ENCODE measurements at places on chromosomes 6 and 20. TPM values are rescaled to one million over a fixed set of nuclear protein-coding genes. Genes with fewer than 3 reads are reported as not detected.

Gene SPEF1
- 2.0 TPM for total RNA-seq

Gene RAMACL
- total RNA-seq = not detected

Gene RNASET2
- total RNA-seq = 16.1 TPM

Gene FKBP1C
- total RNA-seq = 2.0 TPM

Gene LPIN3
- total RNA-seq = 7.5 TPM

Gene ZFP64
- 20.0 TPM for total RNA-seq

Gene DLL1
- 0.23 TPM for total RNA-seq

Gene FANCE
- total RNA-seq = 3.1 TPM

Gene FABP7
- not detected for total RNA-seq

Gene NMBR
- total RNA-seq = not detected

Gene MAFB
- total RNA-seq = 0.05 TPM

Gene BANF2
- not detected for total RNA-seq

Gene PNLDC1
- not detected for total RNA-seq

Gene LY86
- total RNA-seq = not detected

Gene PTCRA
- not detected for total RNA-seq

Gene EFCAB8
- total RNA-seq = not detected

Gene MYLK4
- 0.13 TPM for total RNA-seq

Gene BPIFB1
- not detected for total RNA-seq

Gene RHAG
- 0.10 TPM for total RNA-seq

Gene NRN1
- total RNA-seq = 0.50 TPM

Gene CHRNA4
- 0.15 TPM for total RNA-seq

Gene APOM
- 2.9 TPM for total RNA-seq

Gene SPATS1
- total RNA-seq = not detected

Gene SAMD3
- not detected for total RNA-seq

Gene GHRH
- total RNA-seq = not detected

Gene CDYL
- total RNA-seq = 30.4 TPM

Gene GSTA1
- not detected for total RNA-seq

Gene MOXD1
- 1.6 TPM for total RNA-seq

Gene CDH4
- 7.8 TPM for total RNA-seq

Gene MTFR2
- total RNA-seq = 13.6 TPM

Gene STMND1
- not detected for total RNA-seq

Gene ALDH5A1
- 8.3 TPM for total RNA-seq

Gene LGSN
- total RNA-seq = 3.8 TPM

Gene CDSN
- total RNA-seq = not detected

Gene POM121L2
- not detected for total RNA-seq
